ENCODE measurements at places on chromosomes 2 and 18. TPM values are rescaled to one million over a fixed set of nuclear protein-coding genes. Genes with fewer than 3 reads are reported as not detected.

Gene GCKR
- 2.3 TPM for total RNA-seq

Gene ALK
- total RNA-seq: 2.1 TPM

Gene VSNL1
- 1.4 TPM for total RNA-seq

Gene CABYR
- 451 TPM for total RNA-seq

Gene SP140
- total RNA-seq: 7.2 TPM

Gene MAP3K19
- 6.8 TPM for total RNA-seq

Gene SLC35G4
- not detected for total RNA-seq

Gene SERPINB12
- total RNA-seq: 0.94 TPM

Gene STAT4
- 36.4 TPM for total RNA-seq

Gene SULT1C3
- not detected for total RNA-seq

DNA sequence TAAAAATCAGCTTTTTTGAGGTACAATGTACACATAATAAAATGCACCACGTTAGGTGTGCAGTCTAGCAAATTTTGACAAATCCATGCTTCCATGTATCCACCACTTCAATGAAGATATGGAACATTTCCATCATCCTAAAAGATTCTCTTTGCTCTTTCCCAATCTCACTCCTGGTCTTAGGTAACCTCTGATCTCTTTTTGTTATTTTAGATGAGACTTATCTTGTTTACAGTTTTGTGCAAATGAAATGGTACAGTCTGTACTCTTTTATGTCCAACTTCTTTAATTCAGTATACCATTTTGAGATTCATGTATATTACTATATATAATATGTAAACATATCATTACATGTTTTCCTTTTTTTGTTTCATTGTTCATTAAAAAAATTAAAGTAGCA, 16.3 kb upstream of the SERPINB5 start:
- DNase-seq: no peak

DNA sequence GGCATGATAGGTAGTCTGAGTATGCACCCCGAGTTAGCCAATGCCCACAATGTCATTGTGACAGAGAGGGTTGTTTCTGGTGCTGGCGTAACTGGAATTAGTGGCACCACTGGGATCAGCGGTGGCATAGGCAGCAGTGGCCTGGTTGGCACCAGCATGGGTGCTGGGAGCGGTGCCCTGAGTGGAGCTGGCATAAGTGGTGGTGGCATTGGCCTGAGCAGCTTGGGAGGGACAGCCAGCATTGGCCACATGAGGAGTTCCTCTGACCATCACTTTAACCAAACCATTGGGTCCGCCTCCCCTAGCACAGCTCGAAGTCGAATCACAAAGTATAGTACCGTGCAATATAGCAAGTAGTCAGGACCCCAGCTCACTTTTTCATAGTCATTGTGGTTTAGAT, 21.6 kb upstream of the DSG4 start:
- DNase-seq: no peak

- no peak for DNase-seq
These were observed 13.6 kb upstream of the ZSCAN30 start for GRCh38 chr18:35303610-35304009.

DNA sequence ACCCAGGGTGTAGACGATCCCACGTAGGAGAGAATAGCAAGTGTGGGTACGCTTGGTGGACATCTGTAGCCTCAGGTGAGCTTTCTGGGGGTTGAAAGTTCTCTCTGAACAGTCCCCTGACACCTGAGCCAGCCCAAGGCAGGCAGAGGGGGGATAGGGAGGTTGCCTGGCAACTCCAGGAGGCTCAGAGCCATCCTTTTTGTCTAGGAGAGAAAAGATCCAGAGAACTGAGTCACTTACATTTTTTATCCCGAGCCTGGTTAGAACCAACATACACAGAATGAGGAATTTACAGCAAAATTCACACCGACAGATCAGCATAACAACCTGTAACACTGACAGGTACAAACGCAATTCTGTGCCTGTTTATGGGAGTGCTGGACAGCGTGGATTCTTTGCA, 113.2 kb downstream of the SH3BP4 start:
- DNase-seq: no peak

DNA sequence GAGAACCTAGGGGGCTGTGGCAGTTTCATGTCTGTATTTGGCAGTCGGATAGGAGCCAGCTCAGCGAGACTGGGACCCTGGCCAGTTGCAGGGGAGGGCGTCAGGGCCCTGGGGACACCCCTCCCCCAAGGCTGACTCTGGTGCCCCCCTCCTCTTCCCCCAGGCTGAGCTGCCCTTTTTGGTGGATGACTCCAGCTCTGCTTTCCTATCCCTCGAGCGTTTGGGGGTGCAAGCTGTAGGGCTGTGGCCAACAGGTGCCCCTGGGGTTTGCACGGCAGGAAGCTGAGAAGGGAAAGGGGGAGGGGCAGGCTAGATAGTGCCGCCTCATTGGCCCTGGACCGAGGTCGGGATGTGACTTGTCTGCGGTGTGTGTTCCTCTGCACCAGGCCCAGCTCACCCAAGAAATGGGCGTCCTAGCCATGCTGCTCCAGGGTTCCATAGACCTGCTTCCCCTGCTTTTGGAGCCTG, 26.4 kb downstream of the SPEG start:
- no peak for DNase-seq

- no peak for DNase-seq
These were observed 58.3 kb downstream of the FEZ2 start for GRCh38 chr2:36539631-36540030.

- DNase-seq: no peak
These were observed 568.2 kb downstream of the THSD7B start for GRCh38 chr2:137333386-137334165.

- no peak for DNase-seq
These were observed 38.2 kb downstream of the CENPO start for GRCh38 chr2:24831221-24832072.

DNA sequence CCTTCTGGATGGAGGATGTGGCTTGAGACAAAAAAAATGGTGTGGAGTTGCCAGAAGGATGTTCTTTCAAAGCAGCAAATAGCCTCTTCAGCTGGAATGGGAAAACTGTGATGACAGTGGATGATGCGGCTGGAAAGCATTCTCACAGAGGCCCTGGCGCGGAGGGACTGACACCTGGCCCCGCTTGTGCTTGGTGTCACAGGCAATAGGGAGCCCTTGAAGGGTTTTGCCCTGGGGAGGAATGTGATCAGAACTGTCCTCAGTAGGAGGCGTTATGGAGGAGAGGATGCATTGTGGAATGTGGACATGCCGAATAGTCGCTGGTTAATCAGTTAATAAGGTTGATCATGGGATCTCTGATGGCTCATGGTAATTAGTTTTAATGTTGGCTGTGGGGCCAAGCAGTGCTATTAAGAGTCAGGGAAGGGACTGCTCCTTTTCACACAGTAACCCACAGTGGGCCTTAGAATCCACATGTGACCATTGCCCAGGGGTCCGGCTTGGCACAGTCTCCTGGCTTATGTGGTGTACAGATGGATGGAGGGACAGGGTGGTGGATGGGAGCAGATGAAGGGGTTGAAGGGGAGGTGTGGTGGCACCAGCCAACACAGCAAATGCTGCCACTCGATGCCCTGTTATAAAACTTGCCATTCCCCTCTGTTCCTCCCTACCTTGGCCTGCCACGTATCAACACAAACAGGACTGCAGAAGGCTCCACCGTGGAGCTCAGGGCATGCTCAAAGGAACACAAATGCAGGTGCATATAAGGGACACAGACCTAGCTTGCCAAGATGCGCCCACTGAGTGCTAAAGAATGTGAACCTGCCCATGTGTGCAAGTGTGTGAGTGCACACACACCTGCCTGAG, 71.7 kb downstream of the CIB4 start:
- no peak for DNase-seq

DNA sequence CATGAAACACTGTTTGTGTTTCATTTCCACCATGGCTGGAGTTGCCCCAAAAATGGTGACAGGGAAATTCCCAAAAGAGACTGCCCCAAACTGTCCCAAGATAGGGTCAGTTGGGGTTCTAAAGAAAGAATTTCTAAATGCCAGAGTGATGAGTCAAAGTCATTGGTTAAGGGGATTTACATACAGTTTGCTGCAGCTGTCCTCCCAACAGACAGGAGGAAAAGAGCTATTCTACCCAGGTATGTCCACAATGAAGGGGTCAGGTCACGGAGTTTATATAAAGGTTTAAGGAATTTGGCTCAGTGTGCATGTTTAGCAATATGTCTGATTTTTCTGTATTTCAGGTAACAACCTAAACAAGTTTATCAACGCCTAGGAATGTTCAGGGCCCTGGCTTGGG, 344.1 kb downstream of the TDRD15 start:
- no peak for DNase-seq

- no peak for DNase-seq
These were observed 52.3 kb upstream of the CERS6 start for GRCh38 chr2:168403736-168404135.

- DNase-seq: no peak
These were observed 14.9 kb downstream of the DPP4 start for GRCh38 chr2:162058973-162059668.

- no peak for DNase-seq
These were observed 31.1 kb downstream of the EPAS1 start for GRCh38 chr2:46328291-46328690.

DNA sequence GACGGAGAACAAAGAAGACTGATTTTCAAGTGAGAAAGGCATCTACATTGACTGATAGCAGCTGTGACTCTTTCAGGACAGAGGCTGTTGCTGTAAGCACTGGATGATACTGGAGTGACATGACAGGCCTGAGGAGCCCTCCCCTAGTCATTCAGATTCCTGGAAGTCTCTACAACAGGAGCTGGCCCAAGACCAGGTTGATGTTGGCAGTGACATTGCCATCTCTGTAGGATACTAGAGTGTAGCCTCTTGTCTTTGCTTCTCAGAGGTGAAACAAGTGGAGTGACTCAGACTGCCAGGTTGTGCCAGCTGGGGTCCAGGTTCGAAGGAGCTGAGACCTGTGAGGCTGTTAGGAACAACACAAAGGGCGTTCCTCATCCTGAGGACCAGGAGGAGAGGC, 44.7 kb upstream of the SH3RF3 start:
- DNase-seq: no peak

DNA sequence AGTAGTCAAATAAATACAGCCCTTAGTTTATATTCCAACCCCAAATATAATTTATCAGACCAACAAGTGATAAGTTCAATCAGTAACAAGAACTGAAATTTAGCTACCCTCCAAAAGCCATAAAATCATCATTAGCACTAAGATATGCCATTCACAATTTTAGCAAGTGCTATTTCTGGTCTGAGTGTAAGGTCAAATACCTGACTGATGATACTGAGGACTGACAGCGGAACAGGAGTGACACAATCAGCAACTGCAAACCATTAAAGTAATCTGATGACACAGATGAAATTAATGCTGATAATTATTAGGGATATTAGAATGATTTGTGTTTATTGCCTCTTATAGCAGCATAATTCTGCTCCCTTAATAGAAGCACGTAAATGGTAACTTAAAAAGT, 152.7 kb upstream of the SPHKAP start:
- DNase-seq: no peak

Data from testis (tissue), 5 donors.